Stimulated activated CD4-positive, alpha-beta T cell treated with anti-CD3 and anti-CD28 coated beads, Interleukin-1b, Interleukin-23, amount 100 ng/mL, for 24 hours (primary cell): ENCODE measurements at places on chromosomes 2 and 18.

DNA sequence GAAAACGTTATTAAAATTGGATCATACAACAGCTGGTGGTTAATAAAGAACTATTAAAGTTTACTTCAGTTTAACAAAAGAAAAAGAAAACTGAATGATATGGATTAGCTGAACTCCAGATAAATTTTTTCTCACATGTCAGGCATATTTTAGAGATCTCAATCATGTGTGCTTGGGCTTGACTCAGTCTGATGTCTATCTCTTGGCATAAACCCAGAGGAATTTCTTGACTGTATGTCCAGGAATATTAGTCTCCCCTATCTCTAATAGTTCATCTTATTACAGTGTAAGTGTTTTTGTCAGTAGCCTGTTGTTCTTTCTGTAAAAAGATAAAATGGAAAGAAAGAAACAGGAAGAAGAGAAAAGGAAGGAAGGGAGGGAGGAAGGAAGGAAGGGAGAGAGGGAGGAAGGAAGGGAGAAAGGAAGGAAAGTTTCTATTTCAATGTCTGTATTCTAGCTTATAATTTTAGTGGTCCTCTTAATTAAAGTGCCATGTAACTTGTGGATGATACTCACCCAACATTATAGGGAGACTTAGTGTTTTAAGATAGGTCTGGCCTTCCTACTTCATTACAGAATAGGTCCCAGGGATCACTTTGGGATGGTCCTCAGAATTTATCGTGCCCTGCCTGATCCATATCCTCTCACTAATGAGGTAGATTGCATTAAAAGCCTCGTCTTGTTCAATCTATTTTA lies 99.7 kb upstream of the UGP2 start:
- DNase-seq: no peak

DNA sequence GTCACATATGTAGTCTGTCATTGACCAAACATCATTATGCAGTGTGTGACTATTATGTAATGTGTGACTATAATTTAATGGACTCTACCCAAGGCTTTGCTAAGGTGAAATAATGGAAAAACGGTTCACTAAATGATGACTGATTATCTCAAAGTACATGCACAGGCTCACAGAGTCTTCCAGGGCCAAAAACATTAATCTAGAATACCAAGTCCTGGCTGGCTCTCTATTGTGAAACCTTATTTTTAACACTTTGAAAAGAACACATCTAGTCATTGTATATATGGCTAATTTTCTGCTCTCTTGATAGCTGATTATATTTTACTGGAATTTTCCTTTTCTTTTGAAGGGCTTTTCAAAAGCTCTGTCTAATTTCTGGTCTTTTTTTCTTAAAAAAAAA lies 102.9 kb upstream of the THUMPD2 start:
- DNase-seq: no peak

DNA sequence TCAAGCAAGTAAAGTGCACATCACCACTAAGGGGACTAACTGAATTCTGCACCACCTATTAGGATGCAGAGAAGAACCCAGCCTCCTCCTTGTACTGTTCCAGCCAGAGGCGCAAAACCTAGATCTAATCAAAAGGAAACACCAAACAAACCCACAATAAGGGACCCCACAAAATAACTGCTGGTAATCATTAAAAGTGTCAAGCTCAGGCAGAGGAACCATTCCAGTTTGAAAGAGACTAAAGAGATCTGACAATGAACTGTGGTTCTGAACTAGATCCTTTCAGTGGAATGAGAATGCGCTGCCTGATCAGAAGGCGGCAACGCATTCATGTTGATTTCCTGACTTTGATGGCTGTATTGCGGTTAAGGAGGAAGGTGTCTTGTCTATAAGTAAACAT lies 16.8 kb downstream of the HDLBP start:
- no peak for DNase-seq

DNA sequence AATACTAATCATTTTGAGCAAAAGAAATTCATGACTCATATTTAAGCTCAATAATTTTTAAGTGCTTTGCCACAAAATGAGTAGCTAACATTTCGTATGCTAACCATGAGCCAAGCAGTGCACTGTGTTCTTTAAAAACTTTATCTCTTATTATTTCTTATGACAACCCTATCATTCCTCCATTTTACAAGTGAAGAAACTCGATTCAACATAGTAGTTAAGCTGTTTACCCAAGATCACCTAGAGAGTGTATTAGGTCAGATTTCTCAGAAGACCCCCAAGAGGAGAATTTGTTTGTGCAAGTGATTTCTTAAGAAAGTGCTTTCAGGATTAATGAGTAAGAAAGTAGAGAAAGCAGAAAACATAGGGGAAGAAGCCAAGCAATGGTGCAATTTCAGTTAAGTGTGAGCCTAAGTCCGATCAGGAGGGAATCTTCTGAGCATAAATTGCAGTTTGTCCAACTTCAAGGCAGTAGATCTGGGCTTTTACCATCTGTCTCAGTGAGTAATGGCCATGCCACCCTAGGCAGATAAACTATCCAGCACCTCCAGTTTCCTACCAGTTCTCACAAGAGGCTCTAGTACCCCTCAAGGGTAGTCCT lies 202.7 kb downstream of the SCG2 start:
- no peak for DNase-seq

- no peak for DNase-seq
These were observed 259.0 kb downstream of the HNMT start for GRCh38 chr2:138223319-138223718.

DNA sequence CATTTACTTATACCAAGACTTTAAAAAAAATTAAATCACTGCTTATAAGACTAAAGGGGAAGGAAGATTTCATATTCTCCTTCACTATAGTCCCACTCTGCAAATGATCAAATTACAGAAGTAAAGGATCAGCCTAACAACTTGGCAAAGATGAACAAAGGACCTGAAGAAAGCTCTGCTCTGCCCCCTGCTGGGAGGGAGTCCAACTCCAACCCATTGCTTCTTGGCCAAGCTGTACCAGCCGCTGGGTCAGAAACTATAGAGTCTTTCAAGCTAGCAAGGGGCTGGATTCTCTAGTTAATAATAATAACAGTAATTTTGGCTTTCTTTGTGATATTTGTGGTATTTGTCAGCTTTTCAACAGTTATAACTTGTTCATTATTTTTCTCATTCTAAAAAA lies 927.0 kb upstream of the CRIM1 start:
- DNase-seq: no peak

GRCh38 chr2:144580521-144581161 lies 60.7 kb upstream of the ZEB2 start:
- no peak for DNase-seq

DNA sequence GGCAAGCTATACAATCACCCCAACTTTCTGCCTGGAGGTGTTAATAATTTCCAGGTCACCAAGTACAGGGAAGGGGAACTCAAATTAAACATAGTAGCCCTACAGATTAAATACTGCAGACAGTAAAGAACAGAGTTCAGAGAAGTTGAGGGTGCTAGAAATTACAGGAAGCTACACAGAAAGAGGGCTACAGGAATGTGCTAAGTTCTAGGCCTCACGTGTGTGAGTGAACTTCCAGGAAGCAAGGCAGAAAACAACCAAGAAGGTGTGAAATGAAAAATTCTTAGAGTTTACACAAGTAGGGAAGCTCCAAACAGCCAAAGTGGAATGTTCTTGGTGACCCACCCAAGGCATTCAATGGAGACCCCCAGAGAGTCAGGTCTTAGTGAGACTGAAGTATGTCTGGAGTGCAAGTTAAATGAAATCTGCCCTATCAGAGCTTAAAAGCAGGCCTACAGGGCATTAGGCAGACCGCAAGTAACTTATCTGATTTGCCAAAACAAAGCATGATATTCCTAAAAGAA lies 58.1 kb upstream of the RNU4ATAC start:
- DNase-seq: no peak

DNA sequence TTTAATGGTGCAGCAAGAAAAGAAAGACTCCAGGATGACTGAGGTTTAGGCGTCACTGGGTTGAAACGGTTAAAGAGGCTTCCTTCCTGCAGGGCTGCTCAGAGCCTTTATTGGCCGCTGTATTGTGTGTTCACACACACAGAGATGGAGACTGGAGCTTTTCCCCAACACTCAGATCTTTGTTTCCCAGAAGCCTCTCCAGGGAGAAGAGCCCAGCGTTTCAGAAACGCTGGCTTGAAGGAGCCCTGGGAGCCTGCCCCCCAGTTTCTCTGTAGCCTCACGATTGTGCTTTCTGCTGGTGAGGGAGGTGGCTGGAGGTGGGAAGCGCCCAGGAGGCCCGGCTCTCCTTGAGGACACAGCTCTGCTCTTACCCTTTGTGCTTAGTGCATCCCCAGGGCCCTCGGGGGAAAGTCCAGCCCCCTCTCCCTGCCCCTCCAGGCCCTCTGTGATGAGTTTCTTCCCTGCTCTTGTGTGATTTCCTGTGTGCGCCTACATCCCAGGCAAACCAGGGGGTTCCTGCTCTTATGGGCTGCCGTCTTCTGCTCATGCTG lies 37.1 kb downstream of the RRM2 start:
- no peak for DNase-seq

GRCh38 chr18:48819276-48819675 lies 131.5 kb downstream of the SMAD7 start:
- no peak for DNase-seq

GRCh38 chr18:58412844-58413666 lies 215.8 kb downstream of the ALPK2 start:
- DNase-seq: no peak

GRCh38 chr2:172664766-172665165 lies 70.9 kb upstream of the RAPGEF4 start:
- no peak for DNase-seq

DNA sequence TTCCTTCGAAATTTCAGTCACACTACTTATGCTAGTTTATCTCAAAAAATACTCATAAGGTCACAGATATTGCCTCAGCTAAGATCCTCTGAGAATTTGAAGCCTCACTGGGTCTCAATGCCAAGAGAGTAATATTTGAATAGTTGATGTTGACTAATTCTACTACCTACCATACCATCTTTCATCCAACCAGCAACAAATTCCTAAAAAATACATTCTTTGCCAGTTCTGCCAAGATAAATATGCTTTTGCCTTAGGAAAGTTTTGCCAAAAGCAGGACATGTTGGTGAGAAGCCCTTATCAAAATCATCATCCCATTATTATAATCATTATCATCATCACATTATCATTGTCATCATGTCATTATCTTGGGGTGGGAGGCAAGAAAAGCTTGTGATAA lies 544.6 kb upstream of the ZEB2 start:
- DNase-seq: no peak

- DNase-seq: no peak
These were observed 46.6 kb upstream of the HPCAL1 start for GRCh38 chr2:10256031-10256514.

DNA sequence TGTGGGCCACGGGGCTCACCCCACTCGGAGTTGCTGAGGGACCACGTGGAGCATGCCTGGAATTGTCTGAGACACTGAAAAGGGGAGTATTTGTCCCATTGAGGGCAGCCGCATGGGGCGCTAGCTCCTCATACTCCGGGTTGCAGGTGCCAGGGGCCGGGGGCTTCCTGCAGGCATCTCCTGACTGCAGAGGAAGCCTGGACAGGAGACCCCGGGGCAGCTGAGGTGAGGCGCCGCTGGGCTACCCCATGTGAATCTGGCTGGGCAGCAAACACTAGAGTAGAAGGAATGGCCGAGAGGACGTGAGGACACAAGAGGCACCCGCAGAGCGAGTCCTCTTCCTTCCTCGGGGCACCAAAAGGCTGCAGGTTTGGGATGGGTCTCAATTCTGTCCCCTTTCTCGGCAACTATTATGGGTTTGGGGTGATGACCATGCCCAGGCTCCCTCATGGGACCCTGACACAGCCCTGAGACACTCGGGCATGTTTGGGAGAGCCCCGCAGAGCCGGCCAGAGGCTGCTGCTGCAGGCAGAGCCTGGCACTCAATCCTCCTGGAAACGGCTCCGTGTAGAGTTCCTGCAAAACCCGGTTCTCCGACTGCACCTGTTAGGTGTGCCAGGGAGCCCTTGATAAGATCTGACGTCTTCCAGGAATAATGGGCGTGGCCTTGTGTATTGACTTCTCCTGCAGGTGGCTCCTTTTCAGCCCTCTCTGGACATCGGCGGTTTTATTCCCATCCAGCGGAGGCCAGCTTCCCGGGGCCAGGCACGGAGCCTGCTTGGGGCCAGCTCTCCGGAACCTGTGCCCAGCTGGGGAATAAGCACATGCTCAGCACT lies 77.0 kb downstream of the CTIF start:
- no peak for DNase-seq

DNA sequence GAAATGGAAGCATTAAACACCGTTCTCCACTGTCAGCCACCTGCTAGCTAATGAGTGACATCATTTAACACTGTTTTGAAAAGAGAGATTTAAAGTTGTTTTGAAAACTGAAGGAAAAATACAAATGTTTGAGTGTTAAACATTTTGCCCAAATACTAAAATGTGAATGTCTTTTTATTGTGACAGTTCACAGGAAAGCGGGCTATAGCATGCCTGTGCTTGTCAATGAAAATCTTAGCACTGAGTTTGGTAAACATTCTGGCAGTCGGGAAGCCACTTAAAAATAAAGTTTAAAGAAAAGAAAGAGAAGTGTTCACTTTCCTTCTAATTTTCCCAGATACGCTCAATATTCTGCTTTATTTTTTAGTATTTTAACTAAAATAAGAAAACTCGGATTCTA lies 40.3 kb upstream of the SMIM21 start:
- DNase-seq: no peak

DNA sequence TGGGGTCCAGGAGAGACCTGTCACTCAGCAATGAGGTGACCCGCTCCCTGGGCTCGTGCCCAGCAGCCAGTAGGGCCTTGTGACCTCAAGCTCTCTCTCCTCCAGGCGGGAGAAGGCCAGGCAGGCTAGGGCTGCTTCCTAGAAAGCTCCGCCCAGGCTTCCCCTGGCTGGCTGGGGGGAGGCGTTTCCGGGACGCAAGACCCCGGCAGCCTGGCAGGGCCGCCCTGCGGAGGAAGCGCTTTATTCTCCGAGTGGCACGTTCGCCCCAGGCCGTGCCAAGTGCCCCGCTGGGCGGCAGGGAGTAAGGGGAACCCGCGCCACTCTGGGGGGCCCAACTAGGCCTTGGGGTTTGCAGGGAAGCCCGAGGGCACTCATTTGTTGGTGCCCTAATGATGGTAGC lies 21.2 kb upstream of the EPAS1 start:
- no peak for DNase-seq

GRCh38 chr2:96120991-96121390 lies 4.6 kb upstream of the ADRA2B start:
- no peak for DNase-seq

- DNase-seq: no peak
These were observed 22.0 kb downstream of the FHL2 start for GRCh38 chr2:105376789-105377240.

GRCh38 chr2:158046121-158046880 lies 55.4 kb upstream of the UPP2 start:
- DNase-seq: no peak
